ENCODE measurements at places on chromosomes 6 and 20.

DNA sequence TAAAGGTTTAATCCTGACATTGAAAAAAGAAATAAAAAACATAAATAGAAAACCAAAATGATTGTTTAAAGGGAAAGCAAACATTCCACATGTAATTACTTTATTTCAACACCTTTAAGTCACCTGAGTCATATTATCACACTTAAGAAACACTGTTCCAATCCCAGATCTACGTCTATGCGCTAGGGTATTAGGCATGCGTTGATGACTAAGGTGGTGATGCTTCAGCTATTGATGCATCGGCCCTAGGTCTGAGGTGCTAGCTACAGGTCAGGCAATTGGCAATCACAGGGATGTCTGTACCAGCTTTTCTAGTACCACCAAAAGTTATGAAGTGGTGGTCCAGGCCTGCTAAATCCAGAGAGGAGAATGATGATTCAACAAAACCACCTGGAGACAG lies 97.7 kb upstream of the BCLAF1 start:
- no peak for DNase-seq

- DNase-seq: no peak
Measured at GRCh38 chr6:22825210-22825609, 255.8 kb downstream of the HDGFL1 start.

DNA sequence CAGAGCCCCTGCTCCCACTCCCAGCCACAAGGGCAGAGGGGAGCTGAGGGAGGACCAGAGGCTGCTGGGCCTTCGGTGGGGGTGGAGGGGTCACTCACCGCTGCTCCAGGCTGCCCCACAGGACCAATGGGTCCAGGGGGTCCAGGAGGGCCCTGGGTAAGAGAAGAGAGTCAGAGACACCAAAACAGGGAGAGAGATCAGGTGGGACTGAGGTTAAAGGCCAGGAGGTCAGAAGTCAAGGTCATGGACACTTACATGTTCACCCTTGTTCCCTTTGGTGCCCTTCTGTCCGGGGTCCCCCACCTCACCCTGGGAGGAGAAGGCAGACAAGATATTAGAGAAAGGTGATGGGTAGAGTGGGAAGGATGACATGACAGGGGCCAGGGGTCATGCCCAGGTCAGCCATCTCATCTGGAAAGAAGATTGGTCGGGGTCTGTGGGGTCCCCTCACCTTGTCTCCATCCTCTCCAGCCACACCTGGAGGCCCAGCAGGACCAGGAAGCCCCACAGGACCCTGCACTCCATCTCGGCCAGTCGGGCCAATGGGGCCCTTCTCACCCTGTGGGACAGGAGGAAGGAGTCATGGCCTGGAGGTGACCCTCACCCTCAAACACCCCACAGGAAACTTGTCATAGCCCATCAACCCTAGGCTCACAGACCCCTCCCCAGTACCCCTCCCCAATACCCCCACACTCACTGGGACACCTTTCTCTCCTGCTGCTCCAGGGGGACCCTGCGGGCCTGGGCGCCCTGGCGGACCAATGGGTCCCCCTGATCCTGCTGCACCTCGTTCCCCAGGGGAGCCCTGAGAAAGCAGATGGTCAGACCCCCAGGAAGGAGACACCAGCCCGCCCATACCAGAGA lies 21.0 kb downstream of the COL11A2 start:
- no peak for DNase-seq

- no peak for DNase-seq
Measured at GRCh38 chr20:40427026-40427425, 262.0 kb downstream of the MAFB start.

- no peak for DNase-seq
Measured at GRCh38 chr6:52360601-52361413, 1.1 kb upstream of the PAQR8 start.

DNA sequence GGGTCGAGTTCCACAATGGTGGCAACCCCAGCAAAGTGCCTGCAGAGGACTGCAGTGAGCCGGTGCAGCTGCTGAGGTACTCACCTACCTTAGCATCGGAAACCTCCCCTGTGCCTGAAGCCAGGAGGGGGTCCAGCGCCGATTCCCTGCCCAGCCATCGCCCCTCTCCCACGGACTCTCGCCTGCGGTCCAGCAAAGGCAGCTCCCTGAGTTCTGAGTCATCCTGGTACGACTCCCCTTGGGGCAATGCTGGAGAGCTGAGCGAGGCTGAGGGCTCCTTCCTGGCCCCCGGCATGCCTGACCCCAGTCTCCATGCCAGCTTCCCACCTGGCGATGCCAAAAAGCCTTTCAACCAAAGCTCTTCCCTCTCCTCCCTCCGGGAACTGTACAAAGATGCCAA lies 134.1 kb upstream of the CLDN20 start:
- no peak for DNase-seq

DNA sequence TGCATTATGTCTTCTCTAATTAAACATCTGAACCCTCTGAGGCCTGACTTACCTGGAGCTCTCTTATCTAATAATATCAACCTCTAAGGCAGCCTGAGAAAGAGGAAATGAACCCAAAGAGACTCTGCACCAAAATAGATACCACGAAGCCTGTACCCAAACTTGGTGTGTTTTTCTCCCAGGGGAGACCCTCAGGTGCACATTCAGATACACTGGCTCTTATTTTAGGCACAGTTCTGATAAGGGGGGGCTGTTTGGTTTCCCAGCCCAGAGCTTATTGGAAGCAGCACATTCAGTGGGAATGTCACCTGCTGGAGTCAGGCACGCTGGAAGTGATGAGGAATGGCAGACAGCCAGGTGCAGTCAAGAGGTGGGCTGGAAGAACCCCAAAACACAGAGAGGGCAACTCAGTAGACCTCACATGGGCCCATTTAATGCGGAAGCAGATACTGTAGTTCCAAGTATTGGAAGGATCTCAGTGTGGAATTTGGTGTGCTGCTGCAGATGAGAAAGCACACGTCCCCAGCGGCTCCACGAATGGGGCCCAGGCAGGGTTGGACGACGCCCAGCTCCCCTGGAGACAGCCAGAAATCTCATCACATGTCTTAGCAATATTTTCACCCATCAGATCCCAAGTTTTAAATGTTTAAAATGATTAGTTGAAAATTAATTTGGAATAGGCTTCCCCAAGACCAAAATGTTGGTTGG lies 9.7 kb upstream of the CCR6 start:
- DNase-seq: no peak

DNA sequence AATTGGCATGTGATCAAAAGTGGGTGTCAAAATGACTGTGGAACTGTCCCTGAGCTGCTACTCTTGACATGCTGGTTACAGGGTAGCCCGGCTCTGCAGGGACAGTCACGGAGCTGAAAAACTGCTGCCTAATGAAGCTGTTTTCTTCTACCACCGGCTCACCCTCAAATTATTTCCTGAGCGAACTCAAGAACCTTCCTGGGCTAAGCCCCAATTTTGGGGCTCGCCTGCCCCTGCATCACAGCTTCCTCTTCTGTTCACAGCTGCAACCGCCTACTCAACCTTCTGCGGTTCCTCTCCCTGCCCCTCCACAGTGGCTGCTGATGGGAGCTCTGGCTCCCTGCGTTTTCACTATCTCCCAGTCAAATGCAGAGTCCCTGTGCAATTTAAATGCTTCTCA lies 110.8 kb upstream of the MLN start:
- DNase-seq: no peak

- no peak for DNase-seq
Measured at GRCh38 chr6:69308584-69308983, 488.2 kb downstream of the LMBRD1 start.

GRCh38 chr6:31354864-31355582 lies 2.0 kb downstream of the HLA-B start:
- DNase-seq: no peak

- DNase-seq: no peak
Measured at GRCh38 chr6:31979238-31979898, 2.5 kb upstream of the C4A start.

DNA sequence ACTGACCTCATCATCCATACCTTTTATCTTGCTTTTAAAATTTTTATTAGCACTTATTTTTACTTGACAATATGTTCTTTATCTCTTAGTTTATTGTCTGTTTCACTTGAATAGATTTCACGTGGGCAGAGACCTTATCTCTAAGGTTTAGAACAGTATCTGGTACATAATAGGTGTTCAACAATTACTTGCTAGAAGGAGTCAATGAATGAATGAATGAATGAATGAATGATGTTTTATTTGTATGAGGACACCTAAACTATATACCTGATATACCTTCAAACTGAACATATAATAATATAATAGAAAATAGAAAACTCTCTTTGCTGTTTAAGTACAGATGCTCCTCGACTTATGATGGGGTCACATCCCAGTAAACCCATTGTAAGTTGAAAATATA lies 412.6 kb downstream of the CDKAL1 start:
- no peak for DNase-seq

- DNase-seq: no peak
Measured at GRCh38 chr20:11846131-11846530, 71.6 kb upstream of the BTBD3 start.

DNA sequence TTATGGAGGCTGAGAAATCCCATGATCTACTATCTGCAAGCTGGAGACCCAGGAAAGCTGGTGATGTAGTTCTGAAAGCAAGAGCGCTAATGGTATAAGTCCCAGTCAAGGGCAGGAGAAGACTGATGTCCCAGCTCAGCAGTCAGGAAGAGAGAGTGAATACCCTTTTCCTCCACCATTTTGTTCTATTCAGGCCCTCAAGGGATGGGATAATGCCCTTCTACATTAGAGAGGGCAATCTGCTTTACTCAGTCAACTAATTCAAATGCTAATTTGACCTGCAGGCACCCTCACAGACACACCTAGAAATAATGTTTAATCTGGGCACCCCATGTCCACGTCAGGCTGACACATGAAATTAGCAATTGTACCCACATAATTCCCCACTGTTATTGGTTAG lies 10.8 kb upstream of the FYN start:
- DNase-seq: no peak

- no peak for DNase-seq
Measured at GRCh38 chr20:23189341-23189740, 103.2 kb upstream of the CD93 start.

- DNase-seq: no peak
Measured at GRCh38 chr6:9937031-9937763, 477.7 kb downstream of the TFAP2A start.

- DNase-seq: no peak
Measured at GRCh38 chr6:8192597-8192996, 90.2 kb upstream of the EEF1E1 start.

DNA sequence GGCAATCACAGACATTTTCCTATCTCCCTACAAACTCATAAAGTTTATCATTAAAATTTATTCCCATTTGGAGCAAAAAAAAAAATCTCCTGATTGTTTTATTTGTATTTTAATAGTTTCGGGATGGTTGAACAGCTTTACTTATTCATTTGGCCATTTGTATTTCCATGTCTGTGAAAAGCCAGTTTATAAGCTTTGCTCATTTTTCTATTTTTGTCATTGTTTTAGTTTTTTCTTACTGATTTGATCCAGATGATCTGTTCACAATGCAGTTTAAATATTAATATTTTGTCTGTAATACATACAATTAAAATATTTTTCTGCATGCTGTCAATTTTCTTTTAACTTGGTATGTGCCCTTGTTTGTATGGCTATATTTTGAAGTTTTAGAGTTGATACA lies 65.2 kb upstream of the CCN2 start:
- no peak for DNase-seq

- DNase-seq: no peak
Measured at GRCh38 chr6:85494547-85495536, 45.0 kb downstream of the NT5E start.

- no peak for DNase-seq
Measured at GRCh38 chr6:111254004-111254778, 166.9 kb downstream of the SLC16A10 start.

GRCh38 chr6:142966294-142966693 lies 21.3 kb upstream of the HIVEP2 start:
- no peak for DNase-seq

DNA sequence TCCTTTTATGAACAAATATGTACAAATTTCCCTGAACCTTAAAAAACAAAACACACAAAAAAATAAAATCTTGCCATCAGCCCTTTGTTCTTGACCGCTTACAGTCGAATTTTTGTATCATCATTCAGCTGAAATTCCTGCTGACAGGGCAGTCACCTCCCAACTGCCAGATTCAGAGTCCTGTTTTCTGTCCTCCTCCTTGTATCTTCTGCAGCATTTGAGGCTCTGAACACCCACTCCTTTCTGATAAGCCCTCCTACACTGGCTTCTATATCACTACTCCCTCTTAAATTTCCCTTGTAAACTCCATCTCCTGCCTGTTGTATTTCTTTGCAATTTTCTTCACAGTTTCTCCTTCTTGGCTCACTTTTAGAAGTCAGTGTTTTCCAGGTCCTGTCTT lies 77.8 kb upstream of the CCN6 start:
- DNase-seq: no peak

GRCh38 chr20:4235512-4236043 lies 220.2 kb upstream of the RNF24 start:
- no peak for DNase-seq

Measured in activated CD8-positive, alpha-beta memory T cell treated with anti-CD3 and anti-CD28 coated beads, Interleukin-2, amount 50 U/mL, for 48 hours (primary cell).